ENCODE measurements at places on chromosomes 6 and 20.
A peak's percentile ranks its signal among the peaks of the same experiment; 100 is the strongest.

GRCh38 chr6:137701942-137702341, 165.1 kb upstream of the TNFAIP3 start:
- DNase-seq = no peak
- H3K27ac ChIP-seq = no peak overlapping the region
- H3K27me3 ChIP-seq = peaks cover 2% of the 10 kb centered on the region
- H3K4me1 ChIP-seq = peaks cover 35% of the 10 kb centered on the region
- no peaks in the 10 kb centered on the region for H3K36me3 ChIP-seq

DNA sequence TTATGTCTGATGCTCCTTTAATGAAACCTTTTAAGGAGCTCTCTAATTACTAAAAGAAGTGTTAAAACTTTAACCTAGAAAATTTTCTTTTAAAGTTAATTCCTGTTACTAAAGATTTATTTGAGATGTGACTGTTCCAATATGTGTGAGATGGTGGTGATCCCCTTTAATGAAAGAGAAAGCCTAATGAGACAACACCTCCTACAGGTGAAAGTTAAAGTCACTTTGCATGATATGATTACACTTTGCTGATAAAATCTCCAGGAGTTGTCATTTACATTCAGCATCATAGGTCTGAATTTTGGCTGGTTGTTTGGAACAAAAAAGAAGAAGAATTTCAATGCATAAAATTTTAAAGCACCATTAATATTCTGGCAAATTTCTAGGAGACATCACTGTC, 307.4 kb downstream of the TRDN start:
- H3K27me3 ChIP-seq = no peaks in the 10 kb centered on the region
- no peak overlapping the region for H3K27ac ChIP-seq
- no peak overlapping the region for H3K4me3 ChIP-seq
- no peaks in the 10 kb centered on the region for H3K36me3 ChIP-seq

GRCh38 chr6:135993361-135993760, 141.9 kb downstream of the PDE7B start:
- no peak overlapping the region for H3K4me3 ChIP-seq
- no peak for DNase-seq
- H3K27me3 ChIP-seq = no peaks in the 10 kb centered on the region

GRCh38 chr6:1129131-1129530, 182.8 kb upstream of the FOXQ1 start:
- H3K27ac ChIP-seq = no peak overlapping the region
- no peaks in the 10 kb centered on the region for H3K27me3 ChIP-seq

- no peak for DNase-seq
- no peak overlapping the region for H3K27ac ChIP-seq
- H3K27me3 ChIP-seq = peaks cover 11% of the 10 kb centered on the region
- H3K4me1 ChIP-seq = peaks cover 2% of the 10 kb centered on the region
- no peak overlapping the region for H3K4me3 ChIP-seq
These were observed 181.7 kb upstream of the ARID1B start for GRCh38 chr6:156595476-156595875.

GRCh38 chr6:101259505-101259904, 134.0 kb upstream of the GRIK2 start:
- H3K27me3 ChIP-seq = no peaks in the 10 kb centered on the region
- DNase-seq = no peak
- H3K36me3 ChIP-seq = no peaks in the 10 kb centered on the region
- H3K27ac ChIP-seq = no peak overlapping the region
- H3K4me1 ChIP-seq = no peaks in the 10 kb centered on the region

- no peaks in the 10 kb centered on the region for H3K36me3 ChIP-seq
- H3K27me3 ChIP-seq = peaks cover 3% of the 10 kb centered on the region
- DNase-seq = no peak
- no peak overlapping the region for H3K4me3 ChIP-seq
- no peak overlapping the region for H3K27ac ChIP-seq
- H3K4me1 ChIP-seq = no peaks in the 10 kb centered on the region
These were observed 11.0 kb downstream of the SMPDL3A start for GRCh38 chr6:122799916-122800686.

DNA sequence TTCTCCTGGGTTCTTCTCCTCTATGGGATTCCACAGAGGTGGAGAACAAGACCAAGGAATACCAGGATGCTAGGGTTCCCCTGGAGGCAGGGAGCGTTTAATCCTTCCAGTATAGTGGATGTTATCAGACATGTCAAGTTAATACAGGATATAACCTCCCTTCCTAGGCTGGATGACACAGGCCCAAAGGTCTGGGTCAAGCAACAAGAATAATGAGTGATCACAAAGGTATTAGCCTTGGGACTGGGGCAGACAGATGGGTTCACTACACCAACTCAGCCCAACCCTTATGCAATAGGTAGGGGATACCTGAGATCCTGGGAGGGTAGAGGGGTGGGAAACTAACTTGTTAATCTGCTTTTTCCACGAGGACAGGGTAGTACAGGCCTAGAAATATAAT, 690.3 kb downstream of the HTR1B start:
- no peak for DNase-seq
- no peaks in the 10 kb centered on the region for H3K4me1 ChIP-seq
- no peaks in the 10 kb centered on the region for H3K36me3 ChIP-seq
- H3K27me3 ChIP-seq = no peaks in the 10 kb centered on the region

GRCh38 chr6:86028776-86029175, 386.1 kb upstream of the SYNCRIP start:
- H3K27ac ChIP-seq = no peak overlapping the region
- no peaks in the 10 kb centered on the region for H3K36me3 ChIP-seq
- no peak for DNase-seq
- H3K27me3 ChIP-seq = no peaks in the 10 kb centered on the region
- no peaks in the 10 kb centered on the region for H3K4me1 ChIP-seq

- peak overlapping the region; percentile 90 for H3K4me3 ChIP-seq
- H3K27me3 ChIP-seq = no peaks in the 10 kb centered on the region
- H3K27ac ChIP-seq = peak overlapping the region; percentile 96
- peaks cover 9% of the 10 kb centered on the region for H3K36me3 ChIP-seq
- H3K4me1 ChIP-seq = peaks cover 16% of the 10 kb centered on the region
- no peak for DNase-seq
These were observed 3.4 kb upstream of the GZF1 start for GRCh38 chr20:23358563-23358906.

DNA sequence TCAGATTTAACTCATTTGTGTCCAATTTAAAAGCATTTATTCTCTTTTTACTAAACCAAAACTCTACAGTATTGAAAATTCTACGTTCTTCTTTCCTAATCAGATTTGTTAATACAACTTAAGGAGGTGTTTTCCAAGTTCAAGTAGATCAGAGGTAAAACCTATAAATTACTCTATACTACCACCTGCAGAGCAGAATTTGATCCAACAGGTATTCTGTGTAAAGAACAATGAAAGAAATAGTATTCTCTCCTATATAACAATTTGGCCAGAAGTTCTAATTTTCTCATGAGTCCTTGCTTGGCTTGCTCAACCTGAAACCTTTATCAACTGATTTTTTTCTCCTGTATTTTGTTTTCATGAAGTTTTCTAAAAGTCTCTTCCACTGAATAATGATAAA, 28.5 kb upstream of the DST start:
- peaks cover 12% of the 10 kb centered on the region for H3K27me3 ChIP-seq
- no peak for DNase-seq
- H3K4me1 ChIP-seq = no peaks in the 10 kb centered on the region
- no peaks in the 10 kb centered on the region for H3K36me3 ChIP-seq

DNA sequence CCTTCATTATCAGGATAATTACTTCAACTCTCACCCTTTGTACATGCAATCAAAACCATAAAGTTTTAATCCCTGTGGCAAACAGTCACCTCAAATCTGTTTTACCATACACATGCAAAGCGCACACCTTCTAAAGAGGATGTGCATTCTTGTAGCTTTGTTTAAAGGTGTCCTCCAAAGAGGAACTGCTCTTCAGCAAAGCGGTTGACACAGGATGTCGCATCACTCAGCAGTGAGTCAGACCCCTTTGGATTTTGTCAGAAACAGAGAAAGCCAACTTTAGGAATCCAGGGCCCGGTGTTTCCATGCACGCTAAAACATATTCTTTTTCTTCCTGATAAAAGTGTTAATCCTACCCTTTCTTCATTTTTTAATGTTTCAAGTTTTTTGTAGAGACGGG, 268.3 kb upstream of the ARID1B start:
- H3K4me3 ChIP-seq = no peak overlapping the region
- peaks cover 5% of the 10 kb centered on the region for H3K4me1 ChIP-seq
- H3K36me3 ChIP-seq = no peaks in the 10 kb centered on the region
- H3K27ac ChIP-seq = no peak overlapping the region
- DNase-seq = no peak

DNA sequence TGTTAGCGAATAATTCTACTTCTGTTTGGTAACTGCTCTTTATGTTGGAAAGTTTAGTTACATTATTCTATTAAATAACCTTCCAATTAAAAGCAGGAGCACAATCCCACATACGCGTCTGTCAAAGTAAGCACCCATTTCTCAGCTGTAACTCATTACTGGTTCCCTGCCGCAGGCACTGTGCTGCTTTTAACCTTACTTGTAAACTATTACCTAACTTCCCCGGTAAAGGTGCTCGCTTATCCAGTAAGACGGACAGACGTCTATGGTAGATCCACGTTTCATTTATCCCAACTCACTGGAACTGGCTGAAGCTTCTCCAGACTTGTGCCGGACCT, 529 bp upstream of the ENPP4 start:
- DNase-seq = no peak
- H3K4me3 ChIP-seq = peak overlapping the region; percentile 93
- H3K27ac ChIP-seq = peak overlapping the region; percentile 85
- peaks cover 2% of the 10 kb centered on the region for H3K36me3 ChIP-seq
- H3K27me3 ChIP-seq = no peaks in the 10 kb centered on the region

DNA sequence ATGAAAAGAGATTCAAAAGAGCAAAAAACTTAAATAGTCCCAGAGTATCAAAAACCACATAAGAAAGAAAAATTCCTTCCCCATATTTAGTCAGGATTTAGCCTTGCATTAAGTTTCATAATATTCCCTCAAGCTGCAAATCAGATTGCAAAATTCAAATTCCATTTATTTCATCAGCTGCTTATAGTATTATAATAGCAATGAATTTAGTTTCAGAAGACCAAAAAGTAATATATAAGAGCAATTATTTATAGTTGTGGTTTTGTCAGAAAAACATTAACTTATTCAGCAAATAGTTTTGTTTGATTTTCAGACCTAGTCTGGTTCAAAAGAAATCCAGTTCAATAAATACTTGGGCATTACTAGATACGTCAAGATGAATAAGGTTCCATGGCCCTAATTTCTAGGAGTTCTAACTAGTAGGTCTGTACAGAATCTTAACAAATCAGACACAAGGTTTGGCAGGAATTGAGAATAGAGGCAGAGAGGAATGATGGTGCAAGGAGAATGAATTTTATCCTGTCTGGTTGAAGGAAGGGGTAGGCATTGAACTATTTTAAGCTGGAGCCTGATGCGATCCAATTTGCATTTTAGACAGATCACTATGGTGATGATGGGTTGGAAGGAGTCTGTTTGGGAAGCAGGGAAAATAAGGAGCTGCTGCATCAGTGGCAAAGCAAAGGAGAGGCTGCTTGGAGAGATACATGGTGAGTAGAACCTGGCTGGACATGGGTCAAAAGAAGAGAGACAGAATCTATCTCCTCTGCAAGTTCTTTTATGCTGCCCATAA, 163.9 kb upstream of the STXBP5 start:
- H3K36me3 ChIP-seq = peaks cover 2% of the 10 kb centered on the region
- no peaks in the 10 kb centered on the region for H3K4me1 ChIP-seq
- no peak overlapping the region for H3K27ac ChIP-seq
- no peak overlapping the region for H3K4me3 ChIP-seq
- no peaks in the 10 kb centered on the region for H3K27me3 ChIP-seq

DNA sequence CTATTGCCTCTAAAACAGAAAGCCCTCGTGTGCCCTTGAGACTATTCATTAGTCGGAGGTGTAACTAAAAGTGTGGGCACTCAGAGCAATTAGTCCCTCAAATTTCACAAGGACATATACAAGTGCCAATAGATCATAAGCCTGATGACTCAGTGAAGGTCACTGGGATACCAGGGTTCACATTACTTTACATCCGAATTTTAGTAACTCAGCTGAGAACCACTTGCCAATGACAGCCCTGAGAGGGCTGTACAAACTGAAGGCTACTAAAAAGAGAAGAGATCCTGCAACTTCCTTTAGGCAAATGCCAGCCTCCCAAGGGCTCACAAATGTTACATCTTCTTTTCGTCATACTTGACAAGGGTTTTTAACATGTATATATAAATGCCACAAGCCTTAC, 369.6 kb downstream of the TENT5A start:
- no peak overlapping the region for H3K4me3 ChIP-seq
- H3K27ac ChIP-seq = no peak overlapping the region
- H3K27me3 ChIP-seq = no peaks in the 10 kb centered on the region

DNA sequence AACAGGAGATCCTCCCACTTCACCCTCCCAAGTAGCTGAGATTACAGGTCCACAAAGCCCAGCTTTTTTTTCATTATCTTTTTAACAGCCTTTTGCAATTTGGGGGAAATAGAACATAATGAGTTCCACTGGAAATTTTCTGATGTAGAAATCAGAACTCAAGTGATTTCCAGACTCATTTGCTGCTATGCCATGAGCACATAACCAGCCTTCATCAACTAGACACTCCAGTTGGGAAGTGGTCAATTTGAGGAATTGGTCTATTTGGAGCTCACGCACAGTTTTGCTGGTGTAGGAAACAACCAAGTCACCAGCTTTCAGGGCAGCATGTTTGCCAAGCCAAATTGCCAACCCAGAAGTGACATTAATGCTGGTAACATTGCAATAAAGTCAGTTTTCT, 86.7 kb downstream of the MAFB start:
- DNase-seq = no peak
- H3K36me3 ChIP-seq = no peaks in the 10 kb centered on the region
- H3K27ac ChIP-seq = no peak overlapping the region

DNA sequence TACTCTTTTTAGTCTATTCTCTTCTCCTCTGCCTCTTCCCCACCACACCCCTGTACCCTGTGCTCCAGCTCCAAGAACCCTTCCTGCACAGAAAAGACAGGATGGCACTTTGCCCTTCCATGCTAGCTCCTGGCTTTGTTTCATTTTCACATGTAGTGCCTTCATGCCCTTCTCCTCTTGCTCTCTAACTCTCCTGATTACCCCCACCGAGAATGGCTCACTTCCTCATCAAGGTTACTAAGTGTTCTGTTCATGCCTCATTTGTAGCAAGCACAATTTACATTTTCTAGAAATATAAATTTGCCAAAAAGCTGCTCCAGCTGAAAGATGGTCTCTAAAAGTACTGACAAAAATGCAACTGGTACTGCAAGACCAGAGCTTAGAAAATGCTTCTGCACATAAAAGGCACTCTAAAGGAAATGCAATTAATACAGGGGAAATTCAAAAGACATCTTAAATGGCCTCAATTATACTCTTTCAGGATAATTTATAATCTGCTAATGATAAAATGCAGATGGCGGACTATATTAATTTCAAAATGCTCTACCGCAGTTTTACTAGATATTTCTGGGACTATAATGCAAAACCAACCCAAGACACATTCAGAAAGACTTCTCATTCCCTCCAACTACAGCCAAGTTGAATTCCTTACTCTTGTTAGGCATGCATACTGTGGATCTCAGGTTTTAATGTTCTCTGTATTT, 570.2 kb downstream of the PRKN start:
- H3K4me3 ChIP-seq = no peak overlapping the region
- DNase-seq = no peak
- H3K4me1 ChIP-seq = no peaks in the 10 kb centered on the region
- no peaks in the 10 kb centered on the region for H3K27me3 ChIP-seq
- H3K36me3 ChIP-seq = no peaks in the 10 kb centered on the region

Data from activated naive CD8-positive, alpha-beta T cell treated with anti-CD3 and anti-CD28 coated beads, Interleukin-2, amount 10 ng/mL, durations not matched to agents 7 days and 5 days (primary cell).